ENCODE measurements at places on chromosomes 16 and 17.

GRCh38 chr17:70329721-70330120 is 160.4 kb downstream of the KCNJ2 start:
- DNase-seq, result no peak

DNA sequence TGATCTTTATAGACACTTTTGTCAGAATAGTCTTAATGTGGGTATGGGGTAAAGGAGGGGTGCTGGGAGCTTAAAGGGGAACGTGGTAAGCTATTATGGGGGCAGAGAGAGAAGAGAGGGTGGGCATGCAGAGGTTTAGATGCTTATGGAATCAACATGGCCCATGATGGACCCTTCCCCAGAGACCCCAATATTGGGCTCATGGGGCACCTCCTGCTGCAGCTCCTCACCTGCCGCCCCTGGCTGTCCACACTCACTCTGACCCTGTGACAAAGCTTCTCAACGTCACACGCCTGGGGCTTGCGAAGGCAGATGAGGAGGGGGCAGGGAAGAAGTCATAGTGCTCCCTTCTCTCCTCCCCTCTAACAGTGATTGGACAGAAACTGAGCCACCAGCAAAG is 95.3 kb downstream of the SHISA6 start:
- no peak for DNase-seq

- no peak for DNase-seq
These were observed 227.8 kb upstream of the C16orf82 start for GRCh38 chr16:26838931-26839330.

DNA sequence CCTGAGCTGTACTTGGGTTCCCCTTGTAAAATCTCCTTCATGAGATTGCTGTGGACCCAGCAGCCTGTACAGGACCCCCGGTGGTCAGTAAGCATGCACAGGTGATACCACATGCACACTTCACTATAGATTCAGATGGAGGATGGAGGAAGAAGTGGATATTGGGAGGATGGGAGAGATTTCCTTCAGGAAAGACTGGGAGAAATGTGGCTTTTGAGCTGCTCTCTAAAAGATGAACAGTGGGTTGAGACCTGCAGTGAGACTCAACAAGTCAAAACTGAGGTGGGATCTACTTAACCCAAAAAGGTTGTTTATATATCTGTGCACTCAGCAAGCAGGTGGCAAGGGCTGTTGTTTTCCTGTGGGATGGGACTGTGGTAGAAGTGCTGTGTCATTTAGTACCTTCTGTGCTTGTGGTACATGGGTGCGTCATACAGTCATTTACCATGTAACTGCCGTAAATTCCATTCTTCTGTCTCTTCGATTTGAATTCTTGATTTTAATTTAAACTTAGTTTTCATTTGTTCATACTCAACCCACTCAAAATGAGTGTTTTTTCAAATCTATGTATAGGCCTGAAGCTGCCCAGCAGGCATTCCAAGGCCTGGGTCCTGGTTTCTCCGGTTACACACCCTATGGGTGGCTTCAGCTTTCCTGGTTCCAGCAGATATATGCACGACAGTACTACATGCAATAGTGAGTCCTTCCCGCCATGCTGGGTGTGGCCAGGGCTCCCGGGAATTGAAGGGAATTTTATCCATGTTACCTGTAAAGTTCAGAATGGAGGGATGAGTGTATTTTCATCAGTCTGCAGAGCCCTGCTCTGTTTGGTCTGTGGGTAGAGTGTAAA is 6.9 kb downstream of the HERPUD1 start:
- DNase-seq, result no peak

DNA sequence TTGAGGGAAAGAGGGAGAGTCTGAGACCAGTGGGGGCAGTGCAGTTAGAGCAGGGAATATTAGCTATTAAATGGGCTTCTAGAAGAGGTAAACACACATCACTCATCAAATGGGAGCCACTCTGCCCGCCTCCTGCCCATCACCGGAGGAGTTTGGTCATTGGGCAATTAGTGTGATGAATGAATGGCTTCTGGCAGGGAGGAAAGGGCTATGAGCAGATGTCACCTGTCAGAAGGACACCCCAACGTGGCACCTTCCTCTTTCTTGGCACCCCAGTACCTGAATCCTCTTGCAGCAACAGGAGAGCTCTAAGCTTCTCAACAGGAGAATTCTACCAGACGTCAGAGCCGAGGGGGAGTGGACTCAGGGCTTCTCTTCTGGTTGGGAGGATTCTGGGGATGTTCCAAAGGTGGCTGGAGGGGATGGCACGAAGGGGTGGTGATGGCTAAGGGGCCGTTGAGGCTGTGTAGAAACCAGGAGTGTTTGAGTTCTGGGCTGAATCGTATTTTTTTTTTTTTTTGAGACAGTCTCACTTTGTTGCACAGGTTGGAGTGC is 11.0 kb downstream of the C1QTNF1 start:
- no peak for DNase-seq

DNA sequence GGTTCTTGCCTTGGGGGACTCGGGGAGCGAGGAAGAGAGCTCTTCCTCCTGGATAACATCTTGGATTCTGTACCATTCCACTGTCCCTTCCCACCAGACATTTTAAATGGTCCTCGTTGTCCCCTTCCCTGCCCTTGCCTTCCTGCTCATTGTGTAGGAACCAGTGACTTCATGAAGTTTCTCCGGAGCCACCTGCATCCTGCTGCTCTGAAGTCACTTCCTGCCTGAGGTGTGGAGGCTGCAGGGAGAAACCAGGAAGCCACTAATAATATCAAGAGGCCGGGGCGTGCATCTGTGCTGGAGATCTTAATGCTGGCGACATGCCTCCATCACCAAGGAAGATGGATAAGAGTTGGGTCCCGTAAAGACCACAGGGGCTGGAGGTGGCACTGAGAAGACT is 6.2 kb upstream of the SLC16A13 start:
- no peak for DNase-seq

DNA sequence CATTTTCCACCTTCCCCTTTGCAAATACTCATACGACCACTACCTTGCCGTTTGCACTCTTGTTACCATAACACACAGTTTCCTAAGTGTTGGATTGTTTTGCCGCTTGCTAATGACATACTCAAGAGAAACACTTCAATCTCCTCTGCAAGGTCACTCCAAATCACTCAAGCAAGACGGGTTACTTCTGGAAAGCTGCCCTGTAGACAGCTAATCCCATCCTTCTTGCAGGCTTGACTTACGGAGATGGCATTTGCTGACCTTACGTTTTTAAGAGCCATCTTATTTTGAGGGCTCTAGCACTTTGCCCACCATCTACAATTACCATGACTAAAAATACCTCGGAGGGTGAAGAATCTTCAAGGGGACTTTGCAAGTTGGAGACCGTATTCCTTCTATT is 46.2 kb downstream of the MYH3 start:
- DNase-seq, result no peak

DNA sequence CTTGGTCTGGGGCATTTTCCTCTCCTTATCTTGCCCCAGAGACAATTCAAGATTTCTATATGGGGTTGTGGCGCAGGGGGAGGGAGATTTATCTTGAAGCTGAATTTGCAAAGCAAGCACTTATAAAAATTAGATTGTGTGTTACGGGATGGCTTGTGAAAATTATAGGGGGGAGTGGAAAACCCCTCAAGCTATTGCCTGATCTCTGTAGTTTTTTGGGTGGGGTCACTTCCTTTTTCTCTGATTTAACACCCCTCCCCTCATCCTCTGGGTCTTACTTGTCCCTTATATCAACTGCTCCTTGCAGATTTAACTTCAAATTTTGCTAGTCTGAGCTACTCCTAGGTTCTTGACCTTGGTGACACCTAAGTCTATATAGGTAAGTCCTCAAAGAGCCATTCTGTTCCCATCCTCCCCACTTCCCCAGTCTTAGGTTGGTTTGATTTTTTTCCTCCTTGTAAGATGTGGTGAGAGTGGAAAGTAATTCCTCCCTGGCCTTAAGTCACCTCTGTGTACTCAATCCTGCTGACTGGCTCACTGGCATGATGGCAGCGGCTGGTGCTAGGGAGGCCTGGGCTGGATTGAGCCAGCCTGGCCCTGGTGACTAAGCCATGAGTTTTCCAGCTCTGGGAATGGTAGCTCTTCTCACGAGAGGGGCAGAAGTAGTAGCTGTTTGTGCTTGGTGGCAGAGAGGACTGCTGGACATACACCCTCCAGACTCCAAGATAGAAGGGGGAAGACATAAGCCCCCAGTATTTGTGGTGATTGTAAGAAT is 2.3 kb downstream of the ARL4D start:
- DNase-seq, result peak; percentile 79

GRCh38 chr16:24520983-24521382 is 18.4 kb upstream of the RBBP6 start:
- no peak for DNase-seq

- DNase-seq, result no peak
These were observed 52.4 kb downstream of the CA10 start for GRCh38 chr17:52106072-52106471.

DNA sequence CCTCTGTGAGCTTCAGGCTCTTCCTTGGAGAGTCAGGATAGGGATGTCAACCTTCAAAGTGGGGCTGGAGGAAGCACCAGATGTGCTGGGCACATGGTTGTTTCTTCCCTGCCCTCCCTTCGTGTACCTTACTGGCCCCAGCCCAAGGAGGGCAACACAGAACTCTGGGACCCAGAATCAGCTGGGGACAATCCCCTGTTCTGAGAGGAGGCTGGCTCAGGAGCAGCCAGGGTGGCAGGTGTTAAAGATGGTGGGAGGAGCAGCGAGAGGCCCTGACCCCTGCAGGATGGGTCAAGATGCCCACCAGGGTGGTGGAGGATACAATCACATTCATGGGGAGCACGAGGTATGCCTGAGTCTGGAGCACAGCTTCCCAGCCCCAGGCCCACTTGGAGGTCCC is 300.4 kb downstream of the ABCC12 start:
- no peak for DNase-seq

GRCh38 chr16:46949241-46949892 is 24.1 kb downstream of the DNAJA2 start:
- DNase-seq, result no peak

GRCh38 chr17:33674685-33675084 is 381.6 kb upstream of the ASIC2 start:
- peak; percentile 27 for DNase-seq

GRCh38 chr17:64497565-64498035 is 746 bp upstream of the POLG2 start:
- DNase-seq, result no peak

- DNase-seq, result no peak
These were observed 14.4 kb upstream of the CBX8 start for GRCh38 chr17:79811011-79811867.

DNA sequence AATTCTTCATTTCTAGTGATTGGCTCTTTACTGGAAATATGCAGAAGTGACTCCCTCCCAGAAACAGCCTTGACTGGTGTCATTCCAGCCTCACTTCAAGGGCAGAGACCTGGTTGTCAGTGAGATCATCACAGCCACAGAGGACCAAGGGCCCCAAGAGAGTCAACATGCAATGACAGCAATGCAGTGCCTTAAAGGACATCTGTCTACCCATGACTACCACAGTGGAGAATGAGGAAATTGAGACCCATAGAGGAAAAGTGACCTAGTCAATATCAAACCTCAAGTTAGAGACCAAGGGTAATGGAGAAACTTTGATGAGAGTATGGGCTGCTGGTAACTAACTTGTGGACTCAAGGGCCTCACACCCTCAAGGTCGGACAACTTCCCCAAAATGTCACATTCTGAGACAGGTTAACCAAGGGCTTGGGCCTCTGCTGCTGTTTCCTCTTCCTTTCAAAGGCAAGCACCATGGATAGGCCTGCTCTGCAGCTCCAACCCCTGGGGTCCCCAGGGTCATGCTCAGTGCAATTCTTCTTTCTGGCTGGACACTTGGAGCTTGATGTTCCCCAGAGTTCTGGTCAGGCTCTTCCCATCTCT is 11.3 kb downstream of the NOG start:
- DNase-seq, result no peak

GRCh38 chr17:74290340-74290739 is 16.3 kb downstream of the DNAI2 start:
- DNase-seq, result no peak

DNA sequence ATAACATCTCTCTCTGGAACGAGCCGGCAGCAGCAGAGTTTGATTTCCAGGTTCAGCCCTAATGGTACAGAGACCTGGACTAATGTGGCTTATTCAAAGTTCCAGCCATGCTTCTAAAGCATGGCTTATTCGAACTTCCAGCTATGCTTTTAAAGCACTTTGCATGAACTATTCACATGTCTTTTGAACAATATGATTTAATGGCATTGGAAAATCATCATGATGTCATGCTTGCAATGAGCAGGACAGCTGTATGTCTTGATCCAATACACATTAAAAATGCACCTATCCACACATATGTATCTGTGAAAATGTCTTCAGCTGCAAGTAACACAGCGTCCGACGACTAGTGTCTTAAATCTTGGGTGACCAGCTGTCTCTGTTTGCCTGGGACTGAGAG is 85.7 kb downstream of the MARF1 start:
- no peak for DNase-seq

GRCh38 chr16:69935740-69936139 is 15.4 kb upstream of the CLEC18A start:
- DNase-seq, result no peak

GRCh38 chr16:4746991-4747574 is 12.7 kb downstream of the DNAAF8 start:
- no peak for DNase-seq

GRCh38 chr17:66541461-66542128 is 239.2 kb downstream of the PRKCA start:
- DNase-seq, result no peak
